ENCODE measurements at places on chromosomes 2 and 18. TPM values are rescaled to one million over a fixed set of nuclear protein-coding genes. Genes with fewer than 3 reads are reported as not detected.
A peak's percentile ranks its signal among the peaks of the same experiment; 100 is the strongest.

DNA sequence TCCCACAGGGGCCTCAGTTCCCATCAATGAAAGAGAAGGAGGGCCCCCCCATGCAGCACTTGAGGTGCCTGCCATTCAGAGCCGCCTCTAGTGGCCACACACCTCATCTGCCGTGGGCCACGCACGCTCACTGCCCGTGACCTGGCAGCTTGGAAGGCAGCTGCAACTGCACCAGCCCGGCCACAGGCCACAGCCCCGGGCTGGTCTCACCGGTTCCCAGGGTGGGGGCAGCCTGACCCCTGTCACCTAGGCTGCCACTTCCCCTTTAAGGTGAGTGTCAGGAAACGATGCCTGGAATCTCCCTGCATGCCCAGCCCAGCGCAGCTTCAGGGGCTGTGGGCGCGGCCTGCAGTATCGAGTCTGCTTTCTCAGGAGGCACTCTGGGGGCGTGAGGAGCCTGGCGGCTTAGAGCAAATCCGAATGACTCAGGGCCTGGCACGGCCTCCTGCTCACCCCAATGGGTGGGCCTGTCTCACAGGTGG lies 2.6 kb downstream of the MAB21L4 start:
- H3K36me3 ChIP-seq = no peaks in the 10 kb centered on the region
- no peak overlapping the region for H3K4me3 ChIP-seq
- no peak for DNase-seq
- peaks cover 15% of the 10 kb centered on the region for H3K4me1 ChIP-seq
- no peaks in the 10 kb centered on the region for H3K27me3 ChIP-seq

DNA sequence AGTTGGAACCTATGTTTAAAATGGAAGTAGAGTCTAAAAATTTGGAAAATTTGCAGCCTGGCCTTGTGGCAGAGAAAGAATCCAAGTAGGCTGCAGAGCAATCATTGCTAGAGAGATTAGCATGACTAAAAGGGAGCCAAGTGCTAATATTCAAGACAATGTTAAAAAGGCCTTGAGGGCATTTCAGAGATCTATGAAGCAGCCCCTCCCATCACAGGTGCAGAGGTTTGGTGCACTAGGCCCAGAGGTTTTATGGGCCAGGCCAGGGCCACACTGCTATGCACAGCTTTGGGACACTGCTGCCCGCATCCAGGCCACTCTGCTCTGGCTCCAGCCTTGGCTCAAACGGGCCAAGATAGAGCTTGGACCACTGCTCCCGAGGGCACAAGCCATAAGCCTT lies 6.7 kb upstream of the IL1A start:
- H3K4me3 ChIP-seq = no peak overlapping the region
- DNase-seq = no peak
- no peaks in the 10 kb centered on the region for H3K36me3 ChIP-seq
- H3K27me3 ChIP-seq = no peaks in the 10 kb centered on the region
- H3K27ac ChIP-seq = no peak overlapping the region

DNA sequence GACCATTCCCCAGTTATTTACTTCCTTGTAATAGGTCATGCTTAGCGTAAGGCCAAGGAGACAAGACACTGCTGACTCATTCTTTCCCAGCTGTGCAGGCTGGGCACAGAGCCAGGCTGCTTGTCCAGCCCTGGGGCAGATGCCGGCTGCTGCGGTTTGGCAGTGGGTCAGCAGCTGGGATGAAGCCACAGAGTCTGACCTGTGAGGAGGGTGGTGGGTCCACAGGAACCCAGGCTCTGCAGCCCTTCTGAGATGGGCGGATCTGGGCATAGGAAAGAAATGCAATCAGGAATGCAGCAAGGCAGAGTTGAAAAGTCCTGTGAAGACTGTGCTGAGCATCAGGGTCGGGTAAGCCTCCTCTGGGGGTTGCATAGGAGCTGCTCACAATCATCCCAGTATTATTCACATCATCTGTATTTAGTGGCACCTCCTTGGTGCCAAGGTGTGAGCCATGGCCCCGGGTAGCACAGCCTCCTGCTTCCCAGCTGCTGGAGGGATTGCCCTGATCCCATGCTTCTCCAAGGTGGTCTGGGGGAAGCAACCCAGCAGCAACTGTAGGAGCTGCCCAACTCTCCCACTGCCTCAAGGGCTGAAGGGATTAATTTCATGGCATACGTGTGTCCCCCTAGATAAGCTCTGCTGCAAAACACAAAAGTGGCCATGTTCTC lies 139.0 kb downstream of the DDX1 start:
- no peak overlapping the region for H3K27ac ChIP-seq
- H3K27me3 ChIP-seq = no peaks in the 10 kb centered on the region
- DNase-seq = peak; percentile 90
- H3K4me3 ChIP-seq = no peak overlapping the region
- peaks cover 38% of the 10 kb centered on the region for H3K4me1 ChIP-seq
- no peaks in the 10 kb centered on the region for H3K36me3 ChIP-seq

DNA sequence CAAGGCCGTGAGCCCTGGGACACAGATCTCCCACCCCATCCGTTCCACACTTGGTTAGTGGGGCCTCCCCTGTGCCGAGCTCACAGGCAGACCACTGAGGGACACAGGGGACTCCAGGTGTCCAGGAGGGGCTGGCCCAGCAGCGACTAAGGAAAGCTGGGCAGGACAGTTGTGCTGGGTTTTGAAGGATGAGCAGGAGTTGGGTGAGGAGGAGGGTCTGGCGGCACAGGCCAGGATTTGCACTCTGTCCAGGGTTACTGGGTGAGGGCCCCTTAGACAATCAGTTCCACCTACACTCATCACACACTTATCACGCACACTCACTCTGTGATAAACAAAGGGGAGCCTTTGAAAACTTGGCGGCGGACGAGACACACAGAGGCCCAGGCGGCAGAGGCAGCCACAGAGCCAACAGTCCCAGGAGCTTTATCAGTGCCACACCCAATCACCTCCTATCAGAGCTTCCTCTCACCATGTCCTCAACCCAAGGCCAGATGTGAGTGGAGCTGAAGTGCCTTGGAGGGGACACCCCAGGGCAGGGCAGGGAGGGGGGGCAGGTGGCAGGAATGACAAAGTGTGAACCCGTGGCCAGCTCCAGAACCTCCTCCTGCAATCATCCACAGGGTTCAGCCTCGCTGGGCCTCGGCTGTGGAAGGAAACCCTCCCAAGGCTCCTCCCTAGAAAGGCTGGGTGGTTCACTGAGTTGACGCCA lies 26.6 kb downstream of the BIN1 start:
- H3K27me3 ChIP-seq = no peaks in the 10 kb centered on the region
- H3K27ac ChIP-seq = no peak overlapping the region
- H3K4me3 ChIP-seq = no peak overlapping the region
- peaks cover 6% of the 10 kb centered on the region for H3K4me1 ChIP-seq

The MTCL1 gene
- 15.3 TPM for total RNA-seq

- H3K27me3 ChIP-seq = no peaks in the 10 kb centered on the region
- no peak overlapping the region for H3K4me3 ChIP-seq
- H3K36me3 ChIP-seq = no peaks in the 10 kb centered on the region
- H3K27ac ChIP-seq = no peak overlapping the region
- no peaks in the 10 kb centered on the region for H3K4me1 ChIP-seq
Observed at GRCh38 chr2:239433777-239434403, 33.1 kb upstream of the HDAC4 start.

The EDAR gene
- not detected for total RNA-seq

The SLC35F5 gene
- total RNA-seq = 104 TPM

GRCh38 chr2:112542984-112543661 lies 858 bp downstream of the POLR1B start:
- H3K27ac ChIP-seq = peak overlapping the region; percentile 89
- peaks cover 8% of the 10 kb centered on the region for H3K36me3 ChIP-seq
- DNase-seq = no peak
- H3K4me3 ChIP-seq = peak overlapping the region; percentile 88
- peaks cover 32% of the 10 kb centered on the region for H3K4me1 ChIP-seq
- no peaks in the 10 kb centered on the region for H3K27me3 ChIP-seq

DNA sequence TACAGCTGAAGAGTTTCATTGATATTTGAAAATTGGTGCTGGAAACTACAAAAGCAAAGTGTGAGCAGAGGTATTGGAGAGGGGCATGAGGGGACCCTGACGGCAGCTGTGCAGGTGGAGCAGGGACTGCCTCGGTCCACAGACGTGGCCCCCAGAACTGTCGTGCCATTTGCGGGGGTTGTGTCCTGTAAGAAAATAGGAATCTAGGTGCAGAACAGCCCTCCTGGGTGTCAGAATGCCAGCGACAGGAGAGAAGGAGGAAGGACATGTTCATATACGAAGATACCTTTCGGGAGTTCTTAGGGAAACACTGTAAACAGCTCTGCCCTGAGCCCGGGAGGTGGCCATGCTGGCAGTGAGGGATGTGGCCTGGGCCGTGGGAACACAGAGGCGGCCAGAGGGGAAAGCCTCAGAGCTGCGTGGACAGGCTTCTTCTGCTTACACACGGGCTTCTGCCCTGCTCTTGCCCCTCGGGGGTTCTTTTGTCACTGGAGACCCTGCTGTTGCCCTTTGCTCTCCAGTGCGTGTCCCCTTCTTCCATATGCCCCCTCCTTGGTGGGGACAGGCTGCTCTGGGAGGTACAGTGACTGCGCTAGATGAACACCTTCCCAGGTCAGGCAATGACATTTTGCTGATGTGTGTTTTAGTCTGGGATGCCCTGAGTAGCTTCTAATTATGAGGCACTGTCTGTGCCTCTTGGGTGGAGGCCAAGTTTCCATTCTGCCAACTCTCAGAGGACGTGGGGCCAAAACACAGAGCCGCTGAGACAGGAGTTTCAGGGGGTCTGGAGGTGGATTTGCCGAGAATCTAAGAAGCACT lies 81.9 kb upstream of the TXNDC2 start:
- H3K36me3 ChIP-seq = no peaks in the 10 kb centered on the region
- H3K27me3 ChIP-seq = no peaks in the 10 kb centered on the region
- peak; percentile 30 for DNase-seq
- peaks cover 6% of the 10 kb centered on the region for H3K4me1 ChIP-seq
- H3K27ac ChIP-seq = no peak overlapping the region
- H3K4me3 ChIP-seq = no peak overlapping the region

DNA sequence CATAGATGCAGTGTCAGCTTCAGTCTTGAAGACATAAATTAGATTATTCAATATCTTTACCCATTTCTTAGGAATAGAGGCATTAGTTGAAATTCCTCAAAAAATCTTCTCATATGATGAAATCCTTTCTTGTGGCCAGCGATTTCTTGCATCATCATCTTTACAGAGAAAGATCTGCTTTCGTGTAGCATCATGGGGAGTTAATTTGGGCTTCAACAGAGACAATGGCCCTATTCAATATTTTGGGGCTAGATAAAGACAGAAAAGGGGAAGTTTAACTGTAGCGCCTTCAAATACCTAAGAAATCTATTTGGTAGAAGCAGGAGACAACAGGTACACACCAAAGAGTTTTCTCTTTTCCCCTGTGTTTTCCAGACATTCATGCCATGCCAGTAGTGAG lies 73.8 kb downstream of the TGFA start:
- H3K36me3 ChIP-seq = no peaks in the 10 kb centered on the region
- no peak for DNase-seq
- no peak overlapping the region for H3K4me3 ChIP-seq
- no peaks in the 10 kb centered on the region for H3K27me3 ChIP-seq

GRCh38 chr18:14939141-14939540 lies 191.2 kb downstream of the ANKRD30B start:
- H3K4me3 ChIP-seq = no peak overlapping the region
- H3K4me1 ChIP-seq = no peaks in the 10 kb centered on the region
- no peaks in the 10 kb centered on the region for H3K27me3 ChIP-seq
- DNase-seq = no peak
- H3K27ac ChIP-seq = no peak overlapping the region
- no peaks in the 10 kb centered on the region for H3K36me3 ChIP-seq

- H3K27ac ChIP-seq = no peak overlapping the region
- no peaks in the 10 kb centered on the region for H3K27me3 ChIP-seq
- H3K4me1 ChIP-seq = no peaks in the 10 kb centered on the region
- H3K36me3 ChIP-seq = no peaks in the 10 kb centered on the region
- H3K4me3 ChIP-seq = no peak overlapping the region
Observed at GRCh38 chr2:59093571-59093970, 852.4 kb upstream of the FANCL start.

DNA sequence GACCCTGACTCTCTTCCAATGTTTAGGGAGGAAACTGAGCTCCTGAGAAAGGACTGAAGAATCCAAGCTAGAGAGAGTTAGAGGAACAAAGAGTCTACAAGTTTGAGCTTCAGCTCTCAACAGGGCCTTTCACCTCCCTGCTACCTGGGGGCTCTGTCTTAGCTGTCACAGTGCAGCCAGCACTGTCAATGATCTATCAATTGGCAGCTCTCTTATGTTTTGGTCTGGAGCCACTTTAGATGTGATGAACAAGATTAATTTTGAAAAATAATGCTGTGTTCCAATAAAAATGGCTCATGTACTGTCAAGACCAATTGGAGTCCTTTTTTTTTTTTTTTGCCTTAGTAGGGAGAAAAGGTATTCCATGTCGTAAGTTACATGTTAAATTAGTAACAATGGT lies 215.8 kb upstream of the TRIB2 start:
- H3K36me3 ChIP-seq = no peaks in the 10 kb centered on the region
- no peaks in the 10 kb centered on the region for H3K27me3 ChIP-seq
- no peak overlapping the region for H3K27ac ChIP-seq
- no peak for DNase-seq

DNA sequence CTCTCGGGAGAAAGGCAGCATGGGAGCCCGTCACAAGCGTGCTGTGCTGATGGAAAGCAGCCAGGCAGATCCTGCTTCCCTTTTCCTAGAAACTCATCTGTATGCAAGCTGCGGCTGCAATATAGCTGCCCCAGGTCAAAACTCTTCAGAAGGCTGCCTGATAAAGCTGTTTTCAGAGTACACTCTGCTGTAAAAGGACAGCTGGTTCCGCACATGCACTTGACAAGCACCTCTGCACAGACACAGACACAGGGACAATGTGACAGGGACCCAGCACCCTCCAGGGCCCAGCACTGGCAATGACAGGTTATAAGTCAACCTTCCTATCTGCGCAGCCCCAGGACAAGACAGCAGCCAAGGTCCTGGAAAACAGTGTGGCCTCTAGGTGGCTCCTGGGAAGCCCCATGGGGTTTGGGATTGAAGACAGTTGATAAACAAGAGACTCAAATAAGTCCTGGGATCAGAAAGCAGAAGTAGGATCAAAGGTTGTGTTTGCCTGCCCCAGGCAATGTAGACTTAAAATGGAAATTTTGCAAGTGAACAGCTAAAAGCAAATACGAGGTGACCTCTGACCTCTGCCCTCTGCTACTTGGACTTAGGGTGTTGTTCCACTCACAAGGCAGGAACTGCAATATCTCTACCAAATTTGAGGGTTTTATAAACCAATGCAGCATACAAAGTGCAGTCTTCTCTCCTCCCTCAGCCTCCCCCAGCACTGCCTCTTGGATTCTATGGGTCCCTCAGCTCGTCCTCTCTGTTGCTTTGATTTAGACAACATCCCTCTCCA lies 16.9 kb downstream of the SLC66A2 start:
- no peaks in the 10 kb centered on the region for H3K27me3 ChIP-seq
- DNase-seq = peak; percentile 54
- peak overlapping the region; percentile 33 for H3K27ac ChIP-seq
- H3K4me1 ChIP-seq = peaks cover 20% of the 10 kb centered on the region

DNA sequence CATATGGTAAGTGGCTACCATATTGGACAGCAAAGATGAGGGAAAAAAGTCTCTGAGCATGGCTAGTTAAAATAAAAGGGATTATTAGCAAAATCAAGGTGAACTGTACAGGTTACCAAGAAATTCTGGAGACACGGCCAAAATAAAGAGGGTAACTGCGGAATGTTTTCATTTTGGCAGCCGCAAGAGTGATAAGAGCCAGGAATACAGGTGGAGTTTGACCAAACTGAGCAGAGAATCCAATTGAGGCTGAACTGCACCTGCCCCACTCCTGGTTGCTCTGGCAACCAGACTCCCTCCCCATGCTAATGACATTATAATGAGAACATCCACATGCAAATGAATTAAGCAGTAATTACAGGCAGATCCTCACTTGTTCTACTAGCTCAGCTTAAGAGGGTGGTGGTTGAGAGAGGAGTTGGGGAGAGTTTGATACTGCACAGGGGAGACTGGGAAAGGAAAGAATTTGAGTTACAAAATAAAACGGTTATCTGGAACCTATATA lies 18.8 kb upstream of the EPHA4 start:
- no peaks in the 10 kb centered on the region for H3K36me3 ChIP-seq
- DNase-seq = no peak
- H3K4me3 ChIP-seq = no peak overlapping the region
- no peak overlapping the region for H3K27ac ChIP-seq
